Fibroblast of the conjunctiva (primary cell): ENCODE measurements at places on chromosomes 5 and 9.

DNA sequence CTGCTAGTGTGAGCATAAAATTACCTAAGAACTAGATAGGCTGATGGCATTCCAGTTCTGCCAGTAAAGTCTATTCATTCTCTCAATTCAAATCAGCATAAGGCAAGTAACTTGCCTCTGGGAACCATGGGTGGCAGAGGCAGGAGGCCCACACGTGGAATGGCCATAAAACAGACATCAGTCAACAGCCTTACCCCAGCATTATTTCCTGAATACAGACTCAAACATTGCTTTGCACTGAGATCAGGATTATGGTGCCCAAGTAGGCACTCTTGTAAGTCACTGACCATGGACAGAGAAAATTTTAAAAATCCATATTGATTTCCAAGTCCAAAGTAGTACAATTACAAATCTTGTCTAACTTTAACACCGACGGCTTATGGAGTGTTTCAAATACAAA, 157.7 kb downstream of the NR2F1-AS1 start:
- DNase-seq = no peak

GRCh38 chr9:81096625-81097024, 592.7 kb downstream of the TLE1 start:
- no peak for DNase-seq

DNA sequence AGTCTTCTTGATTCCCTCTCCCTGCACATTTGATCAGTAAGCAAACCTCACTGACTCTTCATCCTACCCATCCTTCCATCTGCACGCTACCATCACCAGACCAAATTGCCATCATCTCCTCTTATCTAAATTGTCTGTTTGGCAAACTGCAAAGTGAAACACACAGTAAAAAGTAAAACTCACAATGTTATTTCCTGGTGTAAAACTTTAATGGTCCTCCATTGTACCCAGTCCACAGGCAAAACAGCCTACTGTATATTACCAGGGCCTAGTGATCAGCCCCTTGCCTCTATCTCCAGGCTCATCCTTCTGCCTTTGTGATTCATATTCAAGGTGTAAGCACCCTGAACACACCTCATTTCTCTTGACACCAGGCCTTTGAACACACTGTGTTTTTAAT, 83.3 kb upstream of the GPR151 start:
- no peak for DNase-seq

DNA sequence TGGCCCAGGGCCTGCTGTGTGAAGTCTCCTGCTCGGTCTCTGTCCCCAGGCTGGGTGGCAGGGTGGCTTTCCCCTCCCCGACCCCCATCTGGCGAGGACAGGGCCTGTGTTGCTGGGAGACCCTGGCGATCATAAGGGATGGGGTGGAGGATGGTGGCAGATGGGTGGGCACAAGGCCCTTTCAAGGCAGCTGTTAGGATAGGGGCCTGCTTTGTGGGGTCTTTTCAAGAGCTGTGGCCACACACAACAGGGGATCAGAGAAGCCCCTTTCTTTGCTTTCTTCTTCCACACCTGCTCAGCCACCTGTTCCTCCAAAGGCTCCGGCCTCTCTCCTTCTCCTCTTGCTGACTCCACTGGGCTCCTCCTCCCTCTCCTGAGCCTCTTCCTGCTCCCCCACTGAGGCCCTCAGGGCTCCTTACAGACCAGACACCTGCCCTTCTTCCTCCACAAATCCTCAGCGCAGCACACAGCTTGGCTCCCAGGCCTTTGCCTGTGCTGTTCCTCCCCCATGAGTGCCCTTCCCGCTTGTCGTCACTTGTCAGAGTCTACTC, 15.0 kb upstream of the NEURL1B start:
- no peak for DNase-seq

DNA sequence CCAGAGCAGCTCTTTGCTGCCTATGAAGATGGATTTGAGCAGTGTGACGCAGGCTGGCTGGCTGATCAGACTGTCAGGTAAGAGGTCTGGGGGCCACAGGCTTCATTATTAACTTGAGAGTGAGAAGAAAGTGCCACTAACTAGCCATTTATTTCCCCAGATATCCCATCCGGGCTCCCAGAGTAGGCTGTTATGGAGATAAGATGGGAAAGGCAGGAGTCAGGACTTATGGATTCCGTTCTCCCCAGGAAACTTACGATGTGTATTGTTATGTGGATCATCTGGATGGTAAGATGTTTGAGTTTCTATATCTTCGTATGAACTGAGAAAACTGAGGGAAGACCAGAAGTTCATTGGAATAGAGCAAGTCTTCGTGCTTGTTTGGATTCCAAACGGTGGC, 22.1 kb downstream of the VCAN start:
- no peak for DNase-seq

- DNase-seq = no peak
These were observed 17.0 kb upstream of the RHOBTB3 start for GRCh38 chr5:95713960-95714710.

DNA sequence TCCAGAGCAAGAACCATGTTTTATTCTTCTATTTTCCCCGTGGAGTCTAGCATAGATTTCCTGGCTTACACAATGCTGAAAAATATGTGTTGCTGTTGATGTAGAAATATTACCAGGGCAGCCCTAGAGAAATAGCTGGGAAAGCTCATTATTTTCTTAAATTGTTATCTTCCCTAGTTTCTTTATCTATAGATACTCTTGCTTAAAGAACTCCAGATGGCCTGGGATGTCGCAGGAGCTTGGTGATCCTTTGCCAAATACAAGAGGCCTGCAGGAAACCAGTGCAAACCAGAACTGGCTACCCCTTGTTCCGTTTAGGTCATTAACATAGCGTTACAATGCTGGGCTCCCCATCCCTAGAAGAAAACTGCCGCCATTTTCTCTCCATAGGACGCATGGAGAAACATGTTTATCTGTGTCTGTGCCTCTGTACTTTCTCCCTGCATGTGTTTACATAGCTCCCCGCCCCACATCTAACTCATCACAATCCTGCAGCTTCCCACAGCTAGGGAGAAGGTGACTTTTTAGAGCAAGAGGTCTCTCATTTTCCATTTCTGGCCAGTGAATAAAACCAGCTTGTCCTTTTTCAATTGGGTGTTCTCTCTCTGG, 6.4 kb downstream of the PRLR start:
- DNase-seq = no peak
